CD8-positive, alpha-beta memory T cell (primary cell): ENCODE measurements at places on chromosomes 16 and 17.

DNA sequence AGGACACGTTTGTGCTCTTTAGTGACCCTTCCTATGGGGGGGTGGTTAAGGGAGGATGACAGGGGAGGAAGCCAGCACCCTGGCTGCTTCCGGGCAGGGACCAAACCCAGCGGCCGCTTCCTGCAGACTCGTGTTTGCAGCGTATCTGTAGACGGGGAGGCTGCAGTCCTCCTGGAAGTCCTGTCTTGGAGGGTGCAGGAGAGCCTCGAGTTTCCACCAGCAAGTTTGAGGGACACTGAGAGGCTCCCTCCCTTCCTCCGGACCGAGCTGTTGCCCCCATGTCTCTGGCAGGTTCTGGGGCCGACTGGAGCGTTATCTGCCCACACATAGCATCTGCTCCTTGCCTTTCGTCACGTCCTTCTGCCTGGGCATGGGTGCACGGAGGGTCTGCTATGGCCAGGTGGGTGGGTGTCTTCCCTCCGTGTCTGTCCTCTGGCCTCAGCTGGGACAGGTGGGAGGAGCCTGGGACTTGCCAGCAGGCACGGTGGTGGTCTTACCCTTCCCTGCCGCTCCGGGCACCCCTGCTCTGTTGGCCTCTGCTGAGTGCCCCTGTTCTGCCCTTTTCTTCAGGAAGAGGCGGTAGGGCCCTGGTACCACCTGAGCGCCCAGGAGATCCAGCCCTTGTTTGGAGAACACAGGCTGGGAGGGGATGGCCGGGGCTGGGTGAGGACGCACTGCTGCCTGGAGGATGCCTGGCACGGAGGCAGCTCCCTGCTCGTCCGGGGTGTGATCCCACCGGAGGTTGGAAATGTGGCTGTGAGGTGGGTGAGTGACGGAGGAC, 8.8 kb downstream of the ENGASE start:
- peaks cover 7% of the 10 kb centered on the region for H3K36me3 ChIP-seq
- no peak for DNase-seq
- no peak overlapping the region for H3K4me3 ChIP-seq
- H3K27me3 ChIP-seq: no peaks in the 10 kb centered on the region

DNA sequence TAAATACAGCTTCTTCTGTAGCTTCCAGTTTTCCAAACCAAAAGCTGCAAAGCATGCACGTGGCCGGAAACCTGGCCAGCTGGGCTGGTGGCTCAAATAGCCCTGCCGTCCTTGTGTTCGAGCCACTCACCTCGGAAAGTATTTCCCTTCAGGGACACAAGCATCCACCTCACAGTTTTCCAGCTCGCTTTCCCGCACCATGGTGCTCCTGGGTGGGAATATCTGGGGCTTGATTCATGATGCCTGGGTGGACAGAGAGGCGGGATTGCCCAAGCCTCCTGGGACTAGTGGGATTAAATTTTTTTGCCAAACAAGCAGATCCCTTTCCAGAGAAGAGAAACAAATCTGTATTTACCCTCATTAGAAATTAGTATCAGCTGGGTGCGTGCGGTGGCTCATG, 7.1 kb upstream of the MVD start:
- no peak for DNase-seq
- no peak overlapping the region for H3K4me3 ChIP-seq
- H3K4me1 ChIP-seq: no peaks in the 10 kb centered on the region
- no peak overlapping the region for H3K27ac ChIP-seq

DNA sequence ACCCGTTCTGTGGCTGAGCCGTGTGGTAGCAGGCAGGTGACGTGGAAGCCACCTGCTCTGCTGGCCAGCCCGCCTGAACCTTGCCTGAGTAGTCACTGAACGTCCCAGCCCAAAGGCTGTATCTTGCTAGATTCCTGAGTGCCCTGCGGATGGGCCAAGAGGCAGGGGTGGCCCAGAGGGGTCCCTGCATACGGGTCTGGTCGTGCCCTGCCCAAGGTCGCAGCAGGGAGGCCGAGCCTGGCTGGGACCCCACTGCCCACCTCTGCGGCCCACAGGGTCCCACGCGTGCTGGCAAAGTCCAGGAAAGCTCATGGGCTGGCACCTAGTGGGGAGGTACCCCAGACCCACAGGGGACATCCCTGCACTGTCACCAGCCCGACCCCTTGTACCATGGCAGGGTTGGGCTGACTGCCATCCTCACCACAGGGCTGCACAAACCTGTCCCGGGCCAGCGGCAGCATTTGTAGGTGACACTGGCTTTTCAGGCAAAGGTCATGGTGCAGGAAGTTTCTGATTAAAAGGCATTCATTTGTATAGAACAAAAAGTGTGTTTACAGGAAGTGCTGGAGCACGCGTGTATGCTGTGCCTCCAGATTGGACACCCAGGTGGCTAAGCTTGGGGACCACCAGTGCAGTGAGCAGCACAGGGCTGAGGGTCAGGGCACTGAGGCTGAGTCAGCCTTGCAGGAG, 45.1 kb upstream of the ZC3H18 start:
- peaks cover 7% of the 10 kb centered on the region for H3K4me1 ChIP-seq
- no peaks in the 10 kb centered on the region for H3K27me3 ChIP-seq
- no peak overlapping the region for H3K4me3 ChIP-seq
- no peak overlapping the region for H3K27ac ChIP-seq
- no peak for DNase-seq
- no peaks in the 10 kb centered on the region for H3K36me3 ChIP-seq

DNA sequence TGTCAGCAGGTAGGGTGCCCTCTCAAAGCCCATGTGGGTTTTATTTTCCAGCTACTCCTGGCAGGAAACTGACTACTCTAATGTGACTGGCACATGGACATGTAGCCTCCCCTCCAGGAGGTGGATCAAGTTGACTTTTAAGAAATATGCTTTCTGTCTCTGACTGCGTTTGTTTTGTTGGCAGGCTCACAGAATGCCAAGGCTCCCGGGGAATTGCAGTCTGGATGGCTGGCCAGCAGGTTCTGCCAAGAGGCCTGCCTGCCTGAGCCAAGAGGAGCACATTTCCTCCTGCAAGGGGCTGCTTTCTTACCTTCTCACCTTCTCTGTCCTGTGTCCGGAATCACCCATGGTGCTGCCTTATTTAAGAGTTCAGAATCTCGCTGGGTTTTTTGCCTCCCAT, 217.3 kb upstream of the ERCC4 start:
- H3K36me3 ChIP-seq: no peaks in the 10 kb centered on the region
- no peak for DNase-seq
- no peak overlapping the region for H3K27ac ChIP-seq
- no peaks in the 10 kb centered on the region for H3K4me1 ChIP-seq
- H3K27me3 ChIP-seq: no peaks in the 10 kb centered on the region

DNA sequence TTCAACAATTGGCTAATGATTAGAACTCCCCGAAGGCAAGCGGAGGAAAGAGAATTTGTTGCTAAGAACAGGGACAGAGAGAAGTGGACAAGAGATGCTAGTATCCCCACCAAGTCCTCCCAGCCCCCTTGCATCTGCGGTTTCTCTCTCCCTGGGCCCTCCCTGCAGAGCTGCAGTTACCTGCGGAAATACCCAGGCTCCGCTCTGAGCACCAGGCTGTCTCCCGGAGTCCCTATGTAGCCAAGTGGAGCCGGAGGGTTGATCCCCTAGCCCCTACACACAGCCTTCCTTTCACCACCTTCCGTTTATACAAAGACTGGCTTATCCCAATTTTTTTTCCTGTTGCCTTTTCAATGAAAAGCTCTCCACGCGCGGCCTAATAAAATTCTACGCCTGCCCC, 834.4 kb downstream of the KCNJ2 start:
- no peaks in the 10 kb centered on the region for H3K4me1 ChIP-seq
- H3K27me3 ChIP-seq: no peaks in the 10 kb centered on the region
- H3K36me3 ChIP-seq: no peaks in the 10 kb centered on the region
- no peak overlapping the region for H3K27ac ChIP-seq

DNA sequence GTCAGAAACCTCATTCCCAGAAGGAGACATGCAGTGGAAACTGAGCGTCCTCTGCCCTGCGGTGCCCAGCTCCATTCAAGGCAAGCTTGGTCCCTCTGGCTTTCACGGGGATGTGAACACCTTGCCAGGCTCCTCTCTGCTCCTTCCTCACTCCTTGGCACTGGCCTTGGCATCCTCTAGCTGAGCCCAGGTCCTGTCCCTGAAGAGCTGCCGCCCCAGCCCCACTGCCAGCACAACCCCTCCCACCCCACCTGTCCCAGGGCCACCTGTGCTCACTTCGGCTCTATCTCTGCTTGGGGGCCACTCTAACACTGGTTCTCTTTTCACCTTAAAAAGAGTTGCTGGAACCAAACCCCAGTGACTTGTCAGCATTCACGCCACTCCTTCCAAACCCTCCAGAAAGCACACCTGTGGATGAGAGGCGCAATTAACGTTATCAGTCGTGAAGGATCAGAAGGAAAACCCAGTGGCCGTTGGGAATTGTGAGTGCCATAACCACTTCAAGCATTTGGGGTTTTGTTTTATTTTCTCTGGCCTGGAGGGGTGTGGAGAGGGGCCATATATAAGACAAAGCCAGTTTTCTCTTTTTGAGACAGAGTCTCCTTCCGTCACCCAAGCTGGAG, 103.7 kb downstream of the AXIN2 start:
- H3K4me1 ChIP-seq: no peaks in the 10 kb centered on the region
- no peak for DNase-seq
- H3K27me3 ChIP-seq: no peaks in the 10 kb centered on the region
- H3K27ac ChIP-seq: no peak overlapping the region
- H3K4me3 ChIP-seq: no peak overlapping the region

DNA sequence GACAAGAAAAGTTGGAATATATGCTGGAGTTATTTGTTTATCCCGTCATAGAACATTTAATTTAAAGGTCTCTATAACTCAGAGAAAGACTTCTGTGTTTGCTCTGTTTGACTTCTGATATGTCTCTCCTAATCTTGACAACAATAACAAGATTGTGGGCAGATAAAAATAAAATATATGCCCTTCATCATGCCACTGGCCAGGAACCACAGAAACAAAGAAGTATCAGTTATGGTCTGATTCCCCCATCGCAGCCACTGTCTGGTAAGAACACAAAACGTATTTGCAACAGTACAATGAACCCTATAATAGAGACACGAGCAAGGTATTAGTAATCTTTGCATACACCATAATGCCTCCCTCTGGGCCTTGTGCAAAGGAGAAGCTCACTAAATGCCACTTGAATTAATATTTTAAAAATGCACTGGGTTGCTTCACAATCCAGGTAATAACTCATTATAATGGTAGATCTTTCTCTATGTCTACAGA, 1498.3 kb downstream of the CDH11 start:
- DNase-seq: no peak
- H3K4me1 ChIP-seq: no peaks in the 10 kb centered on the region
- H3K27ac ChIP-seq: no peak overlapping the region

DNA sequence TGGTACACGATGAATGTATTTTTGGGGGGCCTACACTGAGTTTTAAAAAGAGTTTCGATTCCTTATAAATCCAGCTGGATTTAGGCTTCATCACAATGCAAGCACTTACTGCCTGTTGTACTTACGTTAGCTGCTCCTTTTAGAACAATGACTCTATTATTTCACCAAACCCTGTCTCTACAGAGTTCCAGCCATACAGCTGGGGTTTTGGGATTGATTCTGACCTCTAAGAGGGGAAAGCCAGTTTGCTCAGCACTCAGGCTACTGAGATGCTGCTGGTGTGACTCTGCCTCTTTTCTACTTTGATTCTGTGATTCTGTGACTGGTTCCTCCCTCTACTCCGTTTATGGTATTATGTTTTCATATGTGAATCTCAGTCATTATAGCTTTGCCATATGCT, 329.7 kb downstream of the ABCC12 start:
- H3K27me3 ChIP-seq: no peaks in the 10 kb centered on the region
- H3K36me3 ChIP-seq: no peaks in the 10 kb centered on the region

GRCh38 chr17:17398188-17398942, 78.4 kb upstream of the MED9 start:
- no peaks in the 10 kb centered on the region for H3K36me3 ChIP-seq
- DNase-seq: no peak
- H3K27me3 ChIP-seq: no peaks in the 10 kb centered on the region
- H3K4me1 ChIP-seq: peaks cover 16% of the 10 kb centered on the region

DNA sequence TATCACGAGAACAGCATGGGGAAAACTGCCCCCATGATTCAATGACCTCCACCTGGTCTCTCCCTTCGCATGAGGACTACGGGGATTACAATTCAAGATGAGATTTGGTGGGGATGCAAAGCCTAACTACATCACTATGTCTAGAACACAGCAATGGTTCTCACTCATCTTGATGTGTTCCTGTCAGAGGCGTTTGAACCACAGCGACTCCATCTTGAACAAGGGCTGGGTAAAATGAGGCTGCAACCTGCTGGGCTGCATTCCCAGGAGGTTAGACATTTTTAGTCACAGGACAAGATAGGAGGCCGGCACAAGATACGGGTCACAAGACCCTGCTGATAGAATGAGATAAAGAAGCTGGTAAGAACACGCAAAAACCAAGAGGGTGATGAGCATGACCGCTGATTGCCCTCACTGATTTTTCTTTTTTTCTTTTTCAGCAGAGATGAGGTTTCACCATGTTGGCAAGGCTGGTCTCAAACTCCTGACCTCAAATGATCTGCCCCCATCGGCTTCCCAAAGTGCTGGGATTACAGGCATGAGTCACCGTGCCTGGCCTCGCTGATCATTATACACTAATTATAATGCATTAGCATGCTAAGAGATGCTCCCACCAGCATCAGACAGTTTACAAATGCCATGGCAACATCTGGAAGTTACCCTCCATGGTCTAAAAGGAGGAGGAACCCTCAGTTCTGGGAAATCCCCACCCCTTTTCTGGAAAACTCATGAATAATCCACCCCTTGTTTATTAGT, 3.0 kb upstream of the PPY start:
- no peak overlapping the region for H3K27ac ChIP-seq
- H3K27me3 ChIP-seq: peaks cover 5% of the 10 kb centered on the region
- DNase-seq: no peak
- no peaks in the 10 kb centered on the region for H3K36me3 ChIP-seq

DNA sequence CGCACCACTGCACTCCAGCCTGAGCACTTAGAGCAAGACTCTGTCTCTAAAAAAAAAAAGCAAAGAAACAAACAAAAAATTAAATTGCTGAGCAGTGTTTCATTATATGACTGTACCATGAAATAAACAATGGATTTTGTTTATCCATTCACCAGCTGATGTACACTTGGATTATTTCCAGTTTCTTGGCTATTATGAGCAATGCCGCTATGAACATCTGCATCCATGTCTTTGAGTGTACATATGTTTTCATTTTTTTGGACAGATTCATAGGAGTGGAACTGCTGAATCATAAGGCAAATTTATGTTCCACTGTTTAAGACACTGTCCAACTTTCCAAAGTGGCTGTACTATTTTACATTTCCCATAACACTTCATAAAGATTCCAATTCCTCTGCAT, 8.0 kb downstream of the RNF157 start:
- no peak overlapping the region for H3K27ac ChIP-seq
- H3K27me3 ChIP-seq: no peaks in the 10 kb centered on the region
- H3K4me1 ChIP-seq: peaks cover 19% of the 10 kb centered on the region

GRCh38 chr16:80125677-80126076, 415.1 kb upstream of the DYNLRB2 start:
- no peaks in the 10 kb centered on the region for H3K4me1 ChIP-seq
- H3K27me3 ChIP-seq: no peaks in the 10 kb centered on the region
- H3K27ac ChIP-seq: no peak overlapping the region
- no peaks in the 10 kb centered on the region for H3K36me3 ChIP-seq

DNA sequence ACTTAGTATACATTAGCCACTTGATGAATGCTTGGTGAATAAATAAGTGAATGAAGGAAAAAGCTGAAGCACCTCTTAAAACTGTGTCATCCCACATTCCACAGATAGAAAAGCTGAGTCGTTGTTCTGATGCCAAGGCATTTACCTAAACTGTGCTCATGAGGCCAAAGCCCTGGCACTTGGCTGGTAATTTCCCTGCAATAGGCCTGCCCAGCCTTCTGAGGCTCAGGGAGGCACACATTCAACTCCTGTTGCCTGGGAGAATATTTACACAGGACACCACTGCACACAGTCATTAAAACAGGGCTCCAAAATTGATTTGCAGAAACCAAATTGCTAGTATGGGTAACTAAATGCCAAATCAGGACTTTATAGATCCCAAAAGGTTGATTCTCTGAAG, 333.0 kb upstream of the C16orf82 start:
- H3K27me3 ChIP-seq: no peaks in the 10 kb centered on the region
- no peak overlapping the region for H3K27ac ChIP-seq
- H3K36me3 ChIP-seq: no peaks in the 10 kb centered on the region
